AML-193 (cell line): ENCODE measurements at places on chromosomes 6 and 20.

DNA sequence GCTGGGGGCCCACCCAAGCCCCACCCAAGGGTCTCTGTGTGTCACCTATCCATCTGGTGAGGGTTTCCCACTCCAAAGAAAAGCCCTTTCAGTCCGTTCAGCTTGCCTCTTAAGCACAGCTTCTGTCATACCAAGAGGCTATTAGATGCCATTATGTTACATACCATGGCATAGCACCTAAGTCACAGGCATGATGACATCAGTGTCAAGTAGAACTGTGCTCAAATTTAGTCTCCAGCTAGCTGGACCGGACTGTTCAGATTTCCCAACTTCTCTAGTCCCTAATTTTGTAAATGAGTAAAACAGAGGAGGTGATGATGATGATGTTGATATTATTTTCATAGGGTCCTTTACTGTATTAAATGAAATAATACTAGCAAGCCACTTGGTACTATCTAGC, 19.2 kb upstream of the PLEKHG1 start:
- DNase-seq, result no peak

- no peak for DNase-seq
Measured at GRCh38 chr20:44688053-44688625, 27.0 kb upstream of the CCN5 start.

DNA sequence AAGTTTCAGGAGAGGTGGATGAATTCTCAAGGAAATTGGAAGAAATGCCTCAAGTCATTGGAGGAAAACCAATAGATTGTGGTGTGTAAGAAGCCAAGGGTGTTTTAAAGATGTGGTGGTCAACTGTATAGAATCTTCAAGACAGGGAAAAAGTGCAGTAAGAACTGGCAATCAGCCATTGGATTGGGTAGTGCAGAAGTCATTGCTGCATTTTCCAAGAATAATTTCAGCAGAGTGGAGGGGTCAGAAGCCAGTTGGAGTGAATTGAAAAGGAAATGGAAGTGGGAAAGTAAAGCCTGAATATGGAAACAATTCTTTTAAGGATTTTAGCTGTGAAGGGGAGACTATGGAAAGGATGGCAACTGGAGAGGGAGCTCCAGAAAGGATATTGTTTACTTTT, 128.2 kb upstream of the TMEM170B start:
- no peak for DNase-seq

DNA sequence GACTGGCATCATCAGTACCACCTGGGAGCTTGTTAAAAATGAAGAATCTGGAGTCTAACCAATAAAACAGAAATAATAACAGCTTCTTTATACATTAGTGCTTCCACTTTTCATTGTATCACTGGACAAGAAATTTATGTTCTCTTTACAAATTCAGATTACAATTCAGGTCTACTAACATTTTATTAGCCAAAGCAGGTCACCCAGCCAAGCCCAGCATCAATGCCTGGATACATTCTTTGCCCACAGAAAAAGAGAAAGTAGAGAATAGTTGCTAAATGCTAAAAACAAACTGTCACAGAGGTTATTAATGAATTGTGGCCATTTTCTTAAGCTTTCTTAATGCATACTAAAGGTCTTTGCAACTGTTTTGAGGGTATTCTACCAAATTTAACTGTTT, 458.3 kb downstream of the BTBD3 start:
- no peak for DNase-seq

- DNase-seq, result no peak
Measured at GRCh38 chr6:41527721-41528408, 18.3 kb upstream of the FOXP4 start.

DNA sequence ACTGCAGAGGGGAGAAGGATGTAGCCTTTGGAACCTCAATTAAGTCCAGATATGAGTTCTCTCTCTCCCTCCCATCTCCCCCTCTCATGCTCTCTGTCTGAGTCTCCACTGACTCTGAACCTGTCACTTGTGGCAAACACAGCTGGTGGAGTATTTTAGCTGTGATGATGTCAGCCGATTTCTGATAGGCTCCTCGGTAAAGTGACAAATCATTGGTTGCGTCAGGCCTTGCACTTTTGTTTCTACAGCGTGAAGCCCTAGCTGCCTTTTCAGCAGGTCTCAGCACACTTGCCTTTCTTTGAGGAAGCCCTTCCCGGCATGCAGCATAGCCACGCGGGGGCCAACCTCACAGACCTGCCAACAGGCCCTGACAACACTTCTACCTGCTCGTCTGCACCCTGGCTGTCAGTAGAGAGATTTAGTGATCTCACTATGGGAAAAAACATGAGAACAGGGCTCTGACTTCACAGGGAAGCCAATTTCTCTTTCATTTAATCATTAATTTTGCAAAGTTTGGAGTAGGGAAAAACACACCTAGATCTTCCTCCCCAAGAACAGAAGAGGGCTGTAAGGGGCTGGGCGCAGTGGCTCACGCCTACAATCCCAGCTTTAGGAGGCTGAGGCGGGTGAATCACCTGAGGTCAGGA, 84.4 kb downstream of the GMPR start:
- DNase-seq, result no peak

DNA sequence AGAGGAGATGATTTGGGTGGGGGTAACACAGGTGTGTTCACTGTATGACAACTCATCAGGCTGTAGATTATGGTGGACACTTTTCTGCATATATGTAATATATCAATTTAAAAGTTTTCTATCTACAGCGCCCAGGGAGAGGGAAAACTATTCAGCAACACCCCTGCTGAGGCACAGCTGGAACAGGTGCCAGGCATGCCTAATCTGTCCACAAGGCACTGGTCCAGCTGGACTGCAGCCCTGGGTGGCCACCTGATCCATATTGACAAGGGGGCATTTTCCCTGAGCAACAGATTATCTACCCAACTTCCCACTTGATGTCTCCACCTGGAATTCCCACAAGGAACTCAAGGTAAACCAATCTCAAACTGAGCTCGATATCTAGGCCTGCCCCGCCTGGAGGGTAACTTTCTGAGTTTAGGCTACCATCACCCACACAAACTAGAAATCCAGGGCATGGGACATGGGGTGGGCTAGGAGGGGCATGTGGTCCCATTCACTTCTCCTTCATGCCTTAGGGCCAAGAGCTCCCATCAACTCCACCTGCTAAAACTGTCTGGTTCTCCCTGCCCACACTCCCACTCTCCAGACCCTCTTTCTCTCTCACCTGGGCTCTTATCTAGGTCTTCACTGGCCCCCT, 4.6 kb downstream of the SLC22A16 start:
- no peak for DNase-seq

DNA sequence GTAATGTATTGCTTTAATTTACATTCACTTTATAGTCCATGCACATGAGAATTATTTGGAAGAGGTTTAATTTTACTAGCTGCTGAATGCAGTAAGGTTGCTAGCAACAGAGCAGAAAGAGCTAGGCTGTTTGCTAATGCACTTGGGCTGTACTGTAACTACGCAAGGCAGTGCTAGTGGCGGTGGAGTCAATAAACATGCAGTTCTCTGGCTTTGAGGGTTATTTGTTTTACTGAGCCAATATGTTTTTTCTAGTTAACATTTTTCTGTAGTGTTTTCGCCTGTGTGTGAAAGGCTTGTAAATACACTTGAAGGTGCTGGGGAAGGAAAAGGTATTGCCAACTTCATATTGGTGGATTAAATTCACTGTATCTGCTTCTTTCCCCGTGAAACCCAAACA, 112.8 kb downstream of the BTBD3 start:
- DNase-seq, result no peak

DNA sequence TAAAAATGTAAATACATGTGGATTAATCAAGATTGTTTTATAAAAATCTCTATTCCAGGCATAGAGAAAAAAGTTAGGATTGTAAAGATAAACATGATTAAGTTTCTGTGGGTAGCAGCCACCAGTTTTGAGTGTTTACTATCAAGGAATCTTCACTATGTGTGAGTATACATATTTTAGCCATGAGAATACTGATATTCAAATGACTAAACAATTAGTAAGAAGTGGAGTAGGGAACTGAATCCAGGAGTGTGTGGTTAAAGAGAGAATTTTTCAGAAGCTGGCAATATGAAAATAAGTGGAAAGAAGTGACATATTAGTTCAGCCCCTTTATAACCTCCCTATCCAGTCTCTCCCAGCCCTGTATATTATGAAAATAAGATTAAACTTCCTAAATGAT, 10.3 kb downstream of the ELOVL2 start:
- DNase-seq, result no peak

DNA sequence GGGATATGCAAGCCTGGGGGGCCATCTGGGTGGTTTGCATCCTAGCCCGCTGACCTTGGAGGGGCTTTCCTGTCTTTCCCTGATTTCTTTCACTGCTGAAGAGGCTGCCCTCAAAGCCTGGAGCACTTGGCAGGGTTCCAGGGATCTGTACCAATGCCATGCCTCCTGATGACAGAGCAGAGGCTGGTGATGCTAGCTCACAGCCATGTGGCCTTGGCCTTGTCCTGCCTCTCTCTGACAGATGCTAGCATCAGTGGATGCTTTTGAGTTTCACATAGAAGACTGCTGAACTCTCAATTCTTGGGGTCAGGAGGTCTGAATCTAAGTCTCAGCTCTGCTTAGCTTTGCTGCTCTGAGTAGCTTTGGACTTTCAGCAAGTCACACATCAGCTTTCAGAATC, 21.9 kb upstream of the RREB1 start:
- peak; percentile 24 for DNase-seq
